Diencephalon (tissue), 1 donor: ENCODE measurements at places on chromosomes 2 and 18. TPM values are rescaled to one million over a fixed set of nuclear protein-coding genes. Genes with fewer than 3 reads are reported as not detected.

Gene CD302
- total RNA-seq: 6.7 TPM

Gene CCDC102B
- total RNA-seq: 21.2 TPM

Gene FEV
- not detected for total RNA-seq

Gene CNTNAP5
- total RNA-seq: 66.2 TPM

Gene CTLA4
- total RNA-seq: 0.23 TPM

Gene FOXI3
- total RNA-seq: not detected

Gene SLC5A7
- total RNA-seq: 14.3 TPM
